ENCODE measurements at places on chromosomes 5 and 9. TPM values are rescaled to one million over a fixed set of nuclear protein-coding genes. Genes with fewer than 3 reads are reported as not detected.

The TLX3 gene
- polyA plus RNA-seq: not detected

The STING1 gene
- polyA plus RNA-seq: 26.4 TPM

The FAM174A gene
- 37.4 TPM for polyA plus RNA-seq

The ACOT12 gene
- polyA plus RNA-seq: 0.22 TPM

The IQGAP2 gene
- 8.2 TPM for polyA plus RNA-seq

The C5orf63 gene
- polyA plus RNA-seq: 6.4 TPM

The ELOVL7 gene
- 0.16 TPM for polyA plus RNA-seq

The LCN15 gene
- 0.49 TPM for polyA plus RNA-seq

The CYSRT1 gene
- polyA plus RNA-seq: 2.4 TPM

The IL9 gene
- polyA plus RNA-seq: not detected

The LCN1 gene
- polyA plus RNA-seq: not detected

The CARTPT gene
- not detected for polyA plus RNA-seq

The FAM81B gene
- 3.8 TPM for polyA plus RNA-seq

The EGFL7 gene
- 59.9 TPM for polyA plus RNA-seq

The SHB gene
- 5.9 TPM for polyA plus RNA-seq

The FOXD4L3 gene
- 0.29 TPM for polyA plus RNA-seq

The PTGR1 gene
- 39.5 TPM for polyA plus RNA-seq

The OR1N2 gene
- polyA plus RNA-seq: not detected

The TAL2 gene
- 21.1 TPM for polyA plus RNA-seq

The NOTCH1 gene
- 24.8 TPM for polyA plus RNA-seq

The GOLGA1 gene
- polyA plus RNA-seq: 10.9 TPM

The C5orf52 gene
- not detected for polyA plus RNA-seq

The PDLIM4 gene
- 66.2 TPM for polyA plus RNA-seq

The KLHL3 gene
- 4.4 TPM for polyA plus RNA-seq

The FRMPD1 gene
- 12.5 TPM for polyA plus RNA-seq

The SPATA31C1 gene
- 0.08 TPM for polyA plus RNA-seq

The CTNND2 gene
- 0.75 TPM for polyA plus RNA-seq

The C9orf153 gene
- polyA plus RNA-seq: 0.22 TPM

The MUSK gene
- polyA plus RNA-seq: 14.6 TPM

The PRDM9 gene
- not detected for polyA plus RNA-seq

The FAXDC2 gene
- 14.0 TPM for polyA plus RNA-seq

The SGCD gene
- 82.1 TPM for polyA plus RNA-seq

The RHOBTB3 gene
- 97.2 TPM for polyA plus RNA-seq

The CATSPER3 gene
- 0.87 TPM for polyA plus RNA-seq

The PTPRD gene
- polyA plus RNA-seq: 55.8 TPM

The PCDHA11 gene
- polyA plus RNA-seq: not detected

The TMEM215 gene
- polyA plus RNA-seq: 0.54 TPM

The POC5 gene
- polyA plus RNA-seq: 7.9 TPM

Data from forelimb muscle (tissue), 1 donor.